ENCODE measurements at places on chromosomes 7 and 10. TPM values are rescaled to one million over a fixed set of nuclear protein-coding genes. Genes with fewer than 3 reads are reported as not detected.

DNA sequence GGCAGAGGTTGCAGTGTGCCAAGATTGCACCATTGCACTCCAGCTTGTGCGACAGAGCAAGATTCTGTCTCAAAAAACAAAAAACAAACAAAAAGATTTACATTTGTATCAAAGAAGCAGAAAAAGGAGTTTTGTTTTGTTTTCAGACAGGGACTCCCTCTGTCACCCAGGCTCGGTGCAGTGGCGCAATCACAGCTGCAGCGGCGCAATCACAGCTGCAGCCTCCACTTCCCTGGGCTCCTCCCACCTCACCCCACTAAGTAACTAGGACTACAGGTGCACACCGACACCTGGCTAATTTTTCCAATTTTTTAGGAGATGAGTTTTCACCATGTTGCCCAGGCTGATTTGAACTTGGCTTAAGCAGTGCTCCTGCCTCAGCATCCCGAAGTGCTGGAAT lies 1.8 kb downstream of the ARMC10 start:
- DNase-seq, result no peak

The PYROXD2 gene
- total RNA-seq, result 5.3 TPM

- DNase-seq, result no peak
Observed at GRCh38 chr10:126341491-126341890, 46.8 kb downstream of the ADAM12 start.

- no peak for DNase-seq
Observed at GRCh38 chr7:154493594-154493993, 441.4 kb downstream of the DPP6 start.

The ZNF736 gene
- total RNA-seq, result 46.2 TPM

DNA sequence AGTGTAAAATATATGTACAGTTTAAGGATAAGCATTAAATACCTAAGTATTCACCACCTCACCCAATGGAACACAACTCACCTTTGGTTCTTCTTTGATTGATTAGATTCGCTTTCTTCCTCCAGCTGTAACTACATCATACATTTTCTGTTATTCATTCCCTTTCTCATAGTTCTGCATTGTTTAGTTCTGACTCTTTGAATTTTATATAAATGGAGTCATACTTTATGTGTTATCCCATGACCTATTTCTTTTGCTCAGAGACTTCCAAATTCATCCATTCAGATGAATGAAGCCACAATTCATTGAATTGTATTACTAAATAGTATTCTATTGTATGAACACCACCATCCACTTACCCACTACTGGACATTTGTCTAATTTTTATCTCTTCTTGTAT lies 12.3 kb downstream of the THNSL1 start:
- no peak for DNase-seq

All from cerebellum (tissue), 4 donors.